ENCODE measurements at places on chromosomes 6 and 20.

DNA sequence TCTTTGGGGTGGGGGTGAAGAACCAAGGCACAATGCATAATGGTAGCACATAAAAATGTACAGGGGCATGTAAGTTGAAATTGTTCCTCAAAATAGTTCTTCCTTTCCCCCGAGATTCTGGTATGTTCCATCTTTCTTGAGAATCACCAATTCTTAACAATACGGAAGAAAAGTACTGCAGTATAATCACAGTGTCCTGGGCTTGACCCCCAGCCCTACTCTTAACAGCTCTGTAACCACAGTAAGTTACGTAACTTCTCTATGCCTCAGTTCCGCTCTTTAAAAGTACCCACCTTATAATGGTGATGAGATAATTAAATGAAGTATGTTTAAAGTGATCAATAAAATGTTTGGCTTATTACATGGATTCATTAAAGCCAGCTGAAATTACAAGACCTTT, 104.5 kb downstream of the SMLR1 start:
- no peak for DNase-seq

- DNase-seq = no peak
Observed at GRCh38 chr6:105346052-105346451, 56.8 kb downstream of the PREP start.

DNA sequence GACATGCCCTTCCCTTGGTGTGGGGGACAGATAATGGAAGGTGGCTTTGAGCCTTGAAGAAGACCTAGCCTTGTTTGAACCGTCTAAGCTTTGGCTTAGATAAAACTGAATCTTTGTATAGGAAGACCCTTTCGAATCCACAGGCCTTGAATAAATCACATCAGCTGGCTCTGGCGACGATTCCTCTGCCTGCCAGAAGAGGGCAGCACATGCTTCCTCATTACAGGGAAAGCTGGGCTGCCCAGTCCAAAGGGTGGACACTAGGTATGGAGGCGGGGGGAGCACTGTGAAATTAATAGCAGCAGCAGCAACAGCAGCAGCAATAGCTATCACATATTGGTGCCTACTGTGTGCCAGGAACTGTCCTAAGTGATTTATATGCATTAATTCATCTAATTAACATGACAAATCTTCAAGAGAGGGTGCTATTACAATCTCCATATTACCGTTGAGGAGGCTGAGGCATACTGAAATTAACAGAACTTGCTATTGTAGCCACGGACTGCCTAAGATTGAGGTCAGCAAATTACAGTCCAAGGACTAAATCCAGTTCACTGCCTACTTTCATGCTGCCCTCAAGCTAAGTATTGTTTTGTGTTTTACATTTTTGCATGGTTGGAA, 85.1 kb downstream of the CLIC5 start:
- DNase-seq = peak; percentile 9

DNA sequence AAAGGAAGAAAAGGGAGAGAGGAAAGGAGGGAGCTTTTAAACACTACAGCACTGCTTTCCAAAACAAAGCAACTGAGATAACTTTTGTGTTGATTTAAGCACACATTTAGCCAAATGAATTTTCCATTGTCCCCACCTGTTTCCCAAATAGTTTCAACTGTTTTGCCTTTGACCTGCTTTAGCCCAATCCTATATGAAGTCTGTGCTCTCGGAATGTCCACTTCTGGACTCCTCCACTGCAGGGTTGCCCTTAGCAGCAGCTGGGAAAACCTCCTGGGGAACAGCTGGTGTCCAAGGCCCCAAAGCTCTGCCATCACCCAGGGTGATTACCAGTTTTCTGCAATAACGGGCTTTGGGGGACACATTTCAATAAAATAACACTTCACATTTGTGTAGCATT, 44.9 kb upstream of the PKHD1 start:
- DNase-seq = no peak
